ENCODE measurements at places on chromosomes 6 and 20.

GRCh38 chr6:37502703-37503291 lies 3.1 kb upstream of the CCDC167 start:
- no peak for DNase-seq

- no peak for DNase-seq
Measured at GRCh38 chr20:50270034-50270395, 79.4 kb downstream of the CEBPB start.

DNA sequence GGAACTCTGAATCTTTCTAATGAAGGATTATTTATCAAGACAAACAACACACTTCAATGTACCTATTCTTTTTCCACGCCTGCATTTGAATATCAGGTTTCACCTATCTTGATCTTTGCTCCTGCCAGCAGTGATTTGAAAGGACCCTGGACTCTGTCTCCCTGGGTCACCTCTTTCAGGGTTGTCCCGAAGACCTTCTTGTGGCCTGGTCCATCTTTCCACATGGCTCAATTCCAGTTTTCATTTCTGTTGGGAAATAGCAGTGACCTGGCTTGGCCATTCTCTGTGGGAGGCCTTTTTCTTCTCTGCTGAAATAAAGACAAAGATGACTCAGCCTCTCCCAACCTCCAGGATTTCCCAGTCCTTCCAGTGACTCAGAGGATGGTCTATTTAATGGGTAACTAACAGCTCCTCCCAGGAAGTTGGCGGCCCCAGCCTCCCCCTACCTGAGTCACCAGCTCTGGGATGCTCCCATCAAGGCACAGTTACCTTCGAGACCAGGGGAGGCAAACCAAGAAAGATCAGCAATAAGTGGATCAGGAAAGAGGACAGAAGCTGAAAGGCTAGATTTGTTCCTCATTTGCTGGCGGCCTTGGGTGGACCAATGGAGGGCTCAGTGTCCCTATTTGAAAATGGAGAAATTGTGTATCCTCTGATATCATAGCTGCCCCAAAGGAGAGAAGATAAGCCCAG lies 120.2 kb upstream of the RNF24 start:
- peak; percentile 100 for DNase-seq

- no peak for DNase-seq
Measured at GRCh38 chr6:5099537-5099936, 14.4 kb downstream of the PPP1R3G start.

DNA sequence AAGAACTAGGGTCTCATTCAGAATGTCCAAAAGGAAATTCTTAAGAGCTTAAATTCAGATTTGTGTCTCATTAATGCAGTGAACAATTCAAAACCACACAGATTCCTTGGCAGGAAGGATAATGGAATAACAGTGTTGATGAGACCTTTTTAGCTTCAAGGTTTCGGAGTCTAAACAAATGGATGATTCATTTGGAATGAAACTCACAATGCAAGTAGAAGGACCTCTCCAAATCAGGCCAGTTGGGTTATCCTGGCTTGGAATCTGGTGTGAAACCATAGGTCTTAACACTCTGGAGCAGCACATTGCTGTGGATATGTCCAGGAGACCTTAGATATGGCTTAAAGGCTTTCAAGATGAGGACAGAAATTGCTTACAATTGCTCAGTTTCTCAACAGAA lies 44.9 kb downstream of the KCTD20 start:
- DNase-seq, result no peak

DNA sequence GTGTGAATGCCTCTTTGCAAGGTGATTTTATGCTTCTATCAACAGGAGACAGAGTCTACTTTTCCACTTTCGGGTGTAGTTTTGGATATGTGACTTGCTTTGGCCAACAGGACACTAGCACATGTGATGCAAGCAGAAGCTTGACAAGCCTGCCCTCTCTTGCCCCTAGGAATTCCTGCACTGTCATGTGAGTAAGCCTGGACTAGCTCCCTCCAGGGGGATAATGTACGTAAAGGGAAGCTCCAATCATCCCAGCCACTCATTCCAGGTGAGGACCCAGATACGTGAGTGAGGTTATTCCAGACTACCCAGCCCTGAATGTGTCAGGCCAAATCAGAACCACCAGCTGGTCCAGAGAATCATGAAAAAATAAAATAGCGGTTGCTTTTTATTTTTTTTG lies 33.3 kb downstream of the BEND3 start:
- DNase-seq, result peak; percentile 25

- no peak for DNase-seq
Measured at GRCh38 chr6:110874880-110875547, 429 bp downstream of the AMD1 start.

- DNase-seq, result no peak
Measured at GRCh38 chr6:97842521-97842920, 559.5 kb upstream of the MMS22L start.

GRCh38 chr6:75747152-75747992 lies 1.7 kb upstream of the MYO6 start:
- DNase-seq, result no peak

DNA sequence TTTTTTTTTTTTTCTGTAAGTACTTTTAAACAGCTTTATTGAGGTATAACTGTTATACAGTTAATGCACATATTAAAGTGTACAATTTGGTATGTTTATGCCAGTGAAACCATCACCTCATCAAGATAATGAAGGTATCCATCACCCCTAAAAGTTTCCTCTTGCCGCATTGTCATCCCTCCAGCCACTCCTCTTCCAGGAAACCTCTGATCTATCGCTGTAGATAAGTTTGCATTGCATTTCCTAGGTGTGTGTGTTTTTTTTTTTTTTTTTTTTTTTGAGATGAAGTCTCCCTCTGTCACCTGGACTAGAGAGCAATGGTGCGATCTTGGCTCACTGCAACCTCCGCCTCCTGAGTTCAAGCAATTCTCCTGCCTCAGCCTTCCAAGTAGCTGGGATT lies 3.1 kb downstream of the SLX4IP start:
- DNase-seq, result no peak

GRCh38 chr6:147407571-147407970 lies 100.9 kb upstream of the SAMD5 start:
- DNase-seq, result no peak

DNA sequence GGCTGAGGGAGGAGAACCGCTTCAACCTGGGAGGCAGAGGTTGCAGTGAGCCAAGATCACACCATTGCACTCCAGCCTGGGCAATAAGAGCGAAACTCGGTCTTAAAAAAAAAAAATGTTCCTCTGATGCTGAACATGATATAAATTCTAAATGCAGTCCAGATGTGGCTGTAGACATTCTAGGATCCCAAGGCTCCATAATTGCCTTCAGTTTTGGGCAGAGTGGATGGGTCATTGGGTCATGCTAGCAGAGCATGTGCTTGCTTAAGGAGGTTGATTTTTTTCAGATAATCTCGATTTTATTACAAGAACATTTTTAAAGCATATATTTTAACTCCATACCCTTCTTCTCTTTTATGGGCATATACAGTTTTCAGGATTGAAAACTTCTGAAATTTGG lies 112.0 kb downstream of the UTRN start:
- no peak for DNase-seq

GRCh38 chr6:70327036-70327435 lies 24.2 kb upstream of the COL9A1 start:
- no peak for DNase-seq

DNA sequence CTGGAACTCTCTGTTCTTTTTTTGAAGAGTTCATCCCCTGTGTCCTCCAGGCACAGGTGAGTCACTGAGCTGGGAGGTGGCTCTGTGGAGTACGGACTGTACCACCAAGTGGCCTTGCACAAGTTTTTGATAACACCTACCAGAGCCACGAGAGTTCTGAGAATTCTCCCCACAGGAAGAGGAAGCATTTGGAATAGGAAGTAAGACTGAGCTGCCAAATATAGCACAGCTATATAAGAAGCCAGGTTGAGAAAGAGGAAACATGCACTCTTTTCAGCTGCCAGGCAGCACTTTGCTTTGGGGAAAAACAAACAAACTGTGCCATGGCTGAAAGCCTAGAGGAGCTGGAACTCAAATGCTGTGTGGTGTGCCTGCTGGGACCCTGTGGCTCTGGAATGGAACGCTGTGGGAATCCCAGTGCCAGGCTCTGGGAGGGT lies 70.8 kb upstream of the RIPOR2 start:
- DNase-seq, result peak; percentile 83

- DNase-seq, result no peak
Measured at GRCh38 chr6:116390581-116390980, 19.8 kb downstream of the DSE start.

- no peak for DNase-seq
Measured at GRCh38 chr6:170160628-170161611, 130.0 kb downstream of the DLL1 start.

DNA sequence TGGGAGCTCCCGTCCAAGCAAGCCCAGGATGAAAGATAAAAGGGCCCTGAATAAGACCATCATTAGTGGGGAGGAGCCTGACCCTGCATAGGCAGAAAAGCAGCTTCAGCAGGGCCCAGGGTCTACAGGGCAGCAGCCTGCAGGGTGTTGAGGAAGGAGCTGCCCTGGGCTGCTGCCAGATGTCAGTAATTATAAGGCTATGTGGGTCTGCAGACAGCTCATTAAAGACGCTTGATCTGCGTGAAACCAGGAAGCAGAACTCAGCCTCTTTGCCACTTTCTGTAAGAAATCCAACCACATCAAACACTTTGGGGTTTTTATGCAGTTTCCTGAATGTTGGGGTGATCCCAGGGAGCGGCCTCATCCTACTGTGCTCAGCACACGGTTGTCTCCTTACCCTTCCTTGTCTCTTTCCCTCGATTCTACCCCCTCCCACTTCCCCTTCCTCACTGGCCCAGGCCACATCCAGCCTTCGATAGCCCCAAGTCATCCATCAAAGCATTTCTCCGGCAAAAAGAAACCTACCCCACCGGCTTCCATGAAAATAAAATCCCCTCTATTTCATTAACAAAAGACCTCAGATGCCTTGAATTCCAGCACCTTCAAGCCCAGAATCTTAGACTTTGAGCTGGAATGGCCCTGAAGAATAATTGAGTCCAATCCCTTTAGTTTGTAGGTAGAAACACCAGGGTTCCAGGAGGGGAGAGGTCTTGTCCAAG lies 1.0 kb upstream of the TGM6 start:
- no peak for DNase-seq

DNA sequence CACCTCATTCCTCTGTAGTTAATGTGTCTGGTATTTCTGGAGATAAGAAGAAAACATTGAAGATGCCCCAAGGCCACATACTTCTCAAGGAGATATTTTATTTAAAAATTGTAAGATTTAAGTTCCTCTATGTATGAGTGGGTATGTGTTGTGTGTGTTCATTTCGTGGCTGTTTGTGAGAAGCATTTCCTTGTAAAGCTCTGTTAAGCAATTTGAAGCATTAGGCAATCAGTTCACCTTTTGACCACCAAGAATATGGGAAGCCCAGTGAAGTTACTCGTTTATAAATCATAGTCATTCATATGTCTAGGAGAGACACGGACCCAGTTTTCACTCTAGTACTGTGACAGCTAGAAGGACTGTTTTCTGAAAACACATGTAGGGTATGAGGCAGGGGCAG lies 717.6 kb upstream of the MAP3K7 start:
- DNase-seq, result peak; percentile 65

- no peak for DNase-seq
Measured at GRCh38 chr6:136544326-136544725, 5.9 kb downstream of the MAP7 start.

DNA sequence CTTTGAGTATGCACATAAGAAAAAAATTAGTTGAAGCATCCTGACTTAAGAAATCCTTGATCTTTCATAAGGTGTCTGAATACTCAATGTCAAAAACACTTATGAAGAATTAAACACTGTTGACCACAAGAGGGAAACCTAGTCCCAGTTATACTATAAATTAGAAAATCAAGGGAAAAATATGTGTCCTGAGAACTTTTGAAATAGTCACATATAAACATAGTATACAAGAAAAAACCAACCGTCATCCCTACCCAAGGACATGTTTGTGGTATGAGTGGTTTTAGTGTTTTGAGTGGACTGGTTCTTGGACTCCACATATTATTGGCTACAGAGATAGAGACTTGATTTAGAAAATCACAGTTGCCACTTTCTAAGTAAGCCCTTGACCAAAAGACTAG lies 7.6 kb upstream of the HLA-DRA start:
- DNase-seq, result peak; percentile 63

DNA sequence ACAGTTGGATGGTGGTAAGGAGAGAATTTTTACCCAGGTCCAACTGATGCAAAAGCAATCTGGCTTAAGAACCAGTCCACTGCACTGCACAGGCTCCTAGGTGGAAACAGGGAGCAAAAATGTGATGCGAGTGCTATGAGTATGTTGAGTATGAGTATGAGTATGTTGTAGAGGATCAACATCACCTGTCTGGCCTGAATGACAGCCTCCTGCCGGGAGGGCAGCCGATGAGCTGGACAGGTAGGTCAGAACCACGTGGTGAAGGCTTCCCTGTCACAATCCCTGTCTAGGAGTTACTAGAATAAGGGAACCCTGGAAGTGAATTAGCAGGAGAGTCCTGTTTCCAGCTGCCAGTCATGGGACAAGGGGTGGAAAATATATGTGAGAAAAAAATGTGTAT lies 44.3 kb upstream of the SNX9 start:
- DNase-seq, result no peak

DNA sequence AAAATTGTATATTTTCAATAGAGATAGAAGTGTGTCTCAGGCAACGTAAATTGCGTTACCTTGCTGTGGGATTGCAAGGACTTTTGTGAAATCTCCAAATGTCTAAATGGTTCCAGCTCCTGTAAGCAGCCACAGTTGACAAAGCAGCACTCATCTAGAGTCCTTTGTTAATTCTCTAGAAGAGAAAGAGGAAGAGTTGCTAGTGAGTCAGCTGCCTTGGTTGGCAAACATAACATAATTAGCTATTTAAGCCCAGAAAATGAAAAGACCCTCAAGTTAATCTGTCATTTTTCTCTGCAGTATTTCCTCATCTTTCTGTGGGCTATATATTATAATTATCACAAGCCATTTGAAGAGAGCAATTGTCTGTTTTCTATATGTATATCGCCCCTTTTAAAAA lies 66.4 kb upstream of the FABP7 start:
- peak; percentile 32 for DNase-seq

DNA sequence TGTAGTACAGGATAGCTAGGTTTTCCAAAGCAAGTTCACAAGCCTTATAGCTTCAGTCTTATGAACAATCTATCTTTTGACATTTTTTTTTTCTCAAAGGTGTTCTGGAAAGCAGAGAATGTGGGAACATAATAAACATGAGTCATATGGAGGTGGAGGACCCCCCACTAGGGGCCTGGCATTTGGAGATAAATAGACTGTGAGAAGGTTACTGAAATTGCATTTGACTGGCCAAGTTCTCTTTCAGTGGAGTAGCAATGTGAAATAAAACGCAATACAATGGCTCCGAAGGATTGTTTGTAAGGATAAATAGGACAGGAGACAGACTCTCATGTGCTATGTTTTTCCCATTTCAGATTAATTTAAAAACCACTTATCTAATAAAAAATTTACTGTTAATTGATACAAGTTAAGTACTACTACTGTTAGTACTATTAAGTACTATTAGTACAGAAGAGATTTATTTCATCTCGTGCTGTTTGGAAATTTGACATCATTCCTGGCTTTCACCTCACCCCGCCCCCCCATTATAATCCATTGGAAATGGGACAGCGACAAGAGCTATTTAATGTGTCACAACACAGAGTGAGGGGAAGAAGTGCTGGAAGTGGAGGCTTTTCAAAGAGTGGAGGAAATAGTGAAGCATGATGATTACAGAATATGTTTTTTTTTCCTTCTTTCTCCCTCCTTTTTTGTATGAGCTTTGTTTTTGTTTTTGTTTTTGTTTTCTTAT lies 122.6 kb upstream of the ID4 start:
- DNase-seq, result peak; percentile 50

GRCh38 chr20:13486694-13487093 lies 152.0 kb downstream of the TASP1 start:
- no peak for DNase-seq

All from renal cortical epithelial cell (primary cell).